Fibroblast of mammary gland (primary cell): ENCODE measurements at places on chromosomes 4 and X.
A peak's percentile ranks its signal among the peaks of the same experiment; 100 is the strongest.

- DNase-seq: no peak
These were observed 240.0 kb upstream of the PSAPL1 start for GRCh38 chr4:7674706-7675105.

GRCh38 chrX:103918050-103918449, 44.4 kb upstream of the TMSB15B start:
- peak; percentile 61 for DNase-seq

- DNase-seq: peak; percentile 64
These were observed 553 bp downstream of the SEPTIN6 start for GRCh38 chrX:119692191-119693039.

DNA sequence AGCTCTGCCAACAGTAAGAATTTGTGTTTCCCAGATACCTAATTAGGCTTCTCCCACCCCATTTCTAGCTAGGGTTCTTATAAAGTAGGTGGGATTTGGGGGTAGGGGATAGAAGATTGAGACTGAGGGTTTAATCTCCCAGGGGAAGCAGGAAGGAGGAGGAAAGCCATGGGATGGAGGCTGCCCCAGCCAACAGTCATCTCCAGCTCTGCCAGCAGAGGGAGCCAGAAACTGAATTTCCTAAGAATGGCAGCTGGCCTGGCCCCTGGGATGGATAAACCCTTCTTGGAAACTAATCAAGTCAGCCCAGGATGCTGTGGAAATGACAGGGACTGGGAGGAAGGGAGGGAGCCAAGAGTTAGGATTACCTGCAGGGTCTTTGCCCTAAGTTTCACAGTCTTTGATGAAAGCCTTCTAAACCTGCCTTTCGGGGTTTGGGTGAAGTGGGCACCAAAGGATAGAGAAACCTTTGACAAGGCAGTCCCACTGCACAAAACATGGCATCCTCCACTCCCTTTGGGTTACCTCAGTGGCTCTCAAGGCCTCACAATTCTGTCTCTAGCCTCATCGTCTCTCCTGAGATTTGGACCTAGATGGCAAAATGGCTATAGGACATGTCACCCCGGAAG, 6.7 kb upstream of the ERCC6L start:
- peak; percentile 75 for DNase-seq

DNA sequence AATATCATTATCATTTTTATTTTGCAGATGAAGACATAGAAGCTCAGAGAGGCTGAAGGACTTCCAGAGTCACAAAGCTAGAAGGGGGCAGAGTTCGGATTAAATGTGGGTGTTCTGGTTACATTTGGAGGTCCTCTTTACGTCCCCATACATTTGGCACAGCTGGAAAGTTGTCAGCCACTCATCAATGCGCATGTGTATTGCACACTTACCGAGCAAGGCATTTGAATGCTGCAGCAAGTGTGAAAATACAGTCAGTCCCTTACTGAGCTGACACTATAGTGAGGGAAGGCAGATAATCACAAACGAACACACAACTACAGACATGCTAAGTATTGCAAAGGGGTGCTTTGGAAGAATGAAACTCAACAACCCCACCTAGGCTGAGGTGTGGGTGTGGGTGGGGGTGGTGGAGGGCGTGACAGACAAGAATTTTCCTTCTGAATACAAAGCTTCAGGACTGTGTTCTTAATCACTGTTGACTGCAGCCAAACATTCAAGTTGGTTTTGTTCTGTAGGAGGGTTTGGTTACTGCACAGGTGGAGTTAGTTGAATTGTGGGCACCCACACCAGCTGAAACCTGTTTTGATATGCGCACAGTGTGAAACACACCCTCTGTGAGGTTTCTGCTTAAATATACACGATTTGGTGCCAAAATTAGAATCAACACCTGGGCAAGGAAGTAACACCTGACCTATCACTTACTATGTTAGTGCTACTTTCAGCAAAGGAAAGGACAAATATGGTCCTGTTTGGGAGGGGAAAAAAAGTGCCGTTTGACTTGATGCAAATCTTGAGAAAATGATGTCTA, 72.4 kb downstream of the COQ2 start:
- no peak for DNase-seq

DNA sequence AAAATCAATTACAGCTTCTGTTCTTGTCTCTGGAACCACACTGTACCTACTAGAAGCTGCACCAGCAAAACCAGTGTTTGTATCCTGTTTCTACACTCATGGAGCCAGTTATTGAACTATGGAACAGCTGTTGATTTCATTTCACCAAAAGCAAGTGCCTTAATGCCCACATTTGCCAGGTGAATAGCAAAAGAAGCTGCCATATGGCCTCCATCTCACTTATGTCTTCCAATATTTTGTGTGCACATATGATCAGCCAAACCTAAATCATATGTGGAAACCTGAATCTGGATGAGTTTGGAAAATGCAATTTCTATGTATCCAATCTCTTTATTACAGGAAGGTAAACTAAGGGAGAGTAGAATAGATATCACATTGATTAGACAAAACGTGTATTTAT, 415.8 kb upstream of the GRID2 start:
- DNase-seq: no peak

DNA sequence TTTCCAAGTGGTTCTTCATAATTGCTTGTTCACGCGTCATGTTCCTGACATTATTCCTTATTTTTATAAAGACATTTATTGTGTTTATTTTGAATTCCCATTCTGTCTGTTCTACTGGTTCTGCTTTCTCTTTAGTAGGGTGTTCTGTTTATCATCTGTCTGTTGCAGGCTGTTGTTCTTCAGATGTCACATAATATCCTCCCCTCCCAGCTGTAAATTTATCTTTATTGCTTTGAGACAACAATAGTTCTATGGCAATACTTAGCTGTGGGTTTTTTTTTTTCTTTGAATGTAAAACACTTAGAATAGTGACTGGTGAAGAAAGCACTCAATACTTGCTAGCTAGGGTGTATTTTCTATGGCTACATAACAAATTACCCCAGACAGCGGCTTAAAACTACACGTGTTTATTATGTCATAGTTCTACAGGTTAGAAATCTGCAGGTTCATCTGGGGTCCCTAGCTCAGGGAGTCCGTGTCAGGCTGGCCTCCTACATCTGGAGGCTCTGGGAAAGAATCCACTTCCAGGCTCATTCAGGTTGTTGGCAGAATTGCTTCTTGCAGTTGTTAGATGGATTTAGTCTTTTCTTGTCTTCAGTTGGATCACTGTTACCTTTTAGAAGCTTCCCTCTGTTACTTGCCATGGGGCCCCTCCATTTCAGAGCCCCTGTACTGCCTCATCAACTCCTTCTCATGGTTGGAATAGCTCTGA, 63.4 kb upstream of the ENPEP start:
- DNase-seq: no peak

- DNase-seq: no peak
These were observed 509.6 kb upstream of the FAM241A start for GRCh38 chr4:111635646-111636045.

DNA sequence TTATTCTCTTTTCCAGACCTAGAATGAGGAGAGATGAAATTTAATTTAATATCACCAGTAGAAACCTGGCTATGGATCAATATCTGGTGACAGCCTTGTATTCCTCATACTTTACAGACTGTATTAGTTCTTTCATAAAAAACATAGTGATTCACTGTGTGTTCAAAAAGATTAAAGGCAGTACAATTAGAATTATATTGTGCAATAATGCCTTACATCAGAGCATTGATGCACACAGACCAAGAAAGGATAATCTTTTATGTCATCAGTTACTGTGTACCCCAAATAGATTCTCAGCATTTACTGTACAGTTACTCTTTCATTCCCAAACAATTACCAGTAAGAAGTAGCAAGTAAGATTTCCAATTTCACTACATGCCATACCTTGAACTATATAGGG, 260.5 kb upstream of the ANXA10 start:
- peak; percentile 10 for DNase-seq

GRCh38 chrX:11755724-11756123, 2.3 kb upstream of the MSL3 start:
- no peak for DNase-seq

DNA sequence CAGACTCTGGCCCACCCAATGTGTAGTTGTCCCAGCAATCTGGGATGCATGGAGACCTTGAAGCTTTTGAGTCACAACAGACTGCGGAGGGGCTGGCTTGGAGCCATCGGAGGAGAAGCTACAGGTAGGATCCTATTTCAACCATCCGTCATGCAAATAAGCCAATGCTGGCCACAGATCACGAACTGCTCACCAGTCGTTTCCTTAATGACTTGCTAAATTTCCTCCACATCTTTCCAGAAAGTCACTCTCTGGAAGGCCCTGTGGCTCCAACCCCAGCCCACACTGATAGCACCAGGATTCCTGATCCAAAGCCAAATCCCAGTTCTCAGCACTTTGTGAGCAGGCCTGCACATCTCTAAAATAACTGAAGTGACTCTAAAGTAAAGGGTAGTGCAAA, 321.3 kb downstream of the RAB28 start:
- no peak for DNase-seq

DNA sequence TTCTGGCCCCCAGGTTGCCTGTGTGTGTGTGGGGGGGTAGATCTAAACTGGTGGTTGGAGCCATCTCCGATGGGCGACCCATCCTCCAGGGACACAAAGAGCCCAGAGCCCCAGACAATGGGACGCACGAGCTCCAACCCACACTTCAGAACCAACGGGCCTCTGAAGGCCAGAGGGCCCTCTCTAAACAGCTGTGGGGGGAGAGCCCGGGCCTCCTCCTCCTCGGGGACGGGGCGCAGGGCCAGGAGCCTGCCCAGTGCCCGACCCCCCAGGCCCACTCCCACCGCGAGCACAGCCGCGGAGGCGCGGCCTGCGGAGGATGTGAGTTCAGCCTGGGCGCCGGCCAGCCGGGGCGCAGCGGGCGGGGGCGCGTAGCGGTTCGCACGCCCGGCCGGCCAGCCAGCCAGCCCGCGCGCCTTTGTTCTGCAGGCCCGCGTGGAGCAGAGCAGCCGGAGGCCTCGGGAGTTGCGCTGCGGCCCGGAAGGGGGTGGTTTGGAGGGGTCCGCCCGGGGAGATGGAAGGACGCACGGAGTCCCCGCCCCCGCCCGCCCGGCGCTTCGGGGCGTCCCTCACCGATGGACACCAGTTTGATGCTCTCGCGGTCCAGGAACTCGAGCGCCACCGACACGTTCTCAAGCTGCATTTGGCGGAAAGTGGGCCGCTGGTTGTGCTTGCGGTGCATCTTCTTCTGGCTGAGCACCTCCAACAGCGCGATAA, 4.0 kb downstream of the FLNA start:
- no peak for DNase-seq

- DNase-seq: no peak
These were observed 15.6 kb upstream of the NAT8L start for GRCh38 chr4:2043396-2044118.

DNA sequence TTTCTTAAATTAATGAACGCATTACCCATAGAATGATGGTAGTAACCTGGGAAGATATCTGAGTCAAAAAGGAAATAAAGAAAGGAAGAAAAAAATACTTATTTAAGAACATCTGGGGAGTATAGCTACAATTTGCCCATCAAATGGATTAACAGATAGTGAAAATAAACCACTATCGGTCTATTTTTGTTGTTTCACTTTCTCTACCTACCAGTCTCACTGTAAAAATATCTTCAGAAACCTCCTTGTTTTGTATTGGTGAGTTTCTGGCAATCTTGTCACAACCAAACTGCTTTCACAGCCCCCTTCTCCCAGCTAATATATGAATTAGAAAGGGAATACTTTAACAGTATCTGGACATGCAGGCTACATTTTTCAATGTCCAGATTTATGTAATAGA, 783.5 kb downstream of the STPG2 start:
- no peak for DNase-seq

DNA sequence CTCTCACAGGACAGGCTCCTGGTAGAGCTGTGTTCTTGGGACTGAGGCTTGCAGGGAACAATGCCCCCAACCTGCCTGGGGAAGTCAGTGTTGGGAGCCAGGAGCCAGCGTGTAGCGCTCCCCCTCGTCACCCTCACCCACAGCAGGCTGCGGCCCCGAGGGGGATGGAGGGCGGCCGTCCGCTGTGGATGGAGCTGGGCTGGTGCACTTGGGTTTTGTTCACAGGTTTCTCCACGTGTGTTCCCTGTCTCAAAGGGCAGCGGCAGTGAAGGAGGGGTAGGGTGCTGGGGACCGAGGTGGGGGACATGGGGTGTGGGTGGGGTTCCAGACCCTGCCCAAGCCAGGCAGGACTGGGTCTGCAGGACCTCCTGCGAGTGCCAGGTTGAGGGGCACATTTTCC, 69.1 kb downstream of the RGS12 start:
- DNase-seq: no peak

- DNase-seq: peak; percentile 100
These were observed 53.9 kb upstream of the TENM3 start for GRCh38 chr4:182189103-182189878.

GRCh38 chr4:88960576-88960975, 96.4 kb downstream of the FAM13A start:
- no peak for DNase-seq

DNA sequence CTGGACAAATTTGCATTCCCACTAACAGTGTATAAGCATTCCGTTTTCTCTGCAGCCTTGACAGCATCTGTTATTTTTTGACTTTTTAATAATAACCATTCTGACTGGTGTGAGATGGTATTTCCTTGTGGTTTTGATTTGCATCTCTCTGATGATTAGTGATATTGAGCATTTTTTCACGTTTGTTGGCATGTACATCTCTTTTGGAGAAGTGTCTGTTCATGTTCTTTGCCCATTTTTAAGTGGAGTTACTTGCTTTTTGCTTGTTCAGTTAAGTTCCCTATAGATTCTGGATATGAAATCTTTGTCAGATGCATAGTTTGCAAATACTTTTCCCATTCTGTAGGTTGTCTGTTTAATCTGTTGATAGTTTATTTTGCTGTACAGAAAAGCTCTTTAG, 68.8 kb downstream of the ADAMTS3 start:
- DNase-seq: no peak

- DNase-seq: no peak
These were observed 129.6 kb downstream of the DHRSX start for GRCh38 chrX:2371026-2371711.

- DNase-seq: peak; percentile 45
These were observed 233.5 kb upstream of the PGRMC2 start for GRCh38 chr4:128521156-128521555.

DNA sequence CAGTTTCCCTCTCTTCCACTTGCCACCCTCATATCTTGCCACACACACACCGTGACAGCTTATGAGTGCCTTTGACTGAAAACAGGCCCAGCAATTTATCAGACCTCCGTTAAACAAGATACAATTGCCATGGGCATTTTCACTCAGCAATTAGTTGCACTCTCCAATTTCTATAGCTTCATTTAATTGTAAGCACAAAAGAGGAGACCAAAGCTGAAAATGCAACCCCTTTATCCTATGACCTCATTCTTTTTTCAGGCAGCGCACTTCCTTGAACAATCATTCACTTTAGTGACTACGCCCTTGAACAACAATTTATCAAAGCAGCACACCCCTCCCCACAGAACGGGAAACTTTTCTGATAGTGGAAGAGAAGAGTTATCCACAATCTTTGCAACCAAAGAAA, 4.1 kb downstream of the POF1B start:
- DNase-seq: no peak
